ENCODE measurements at places on chromosomes 7 and 10.

- DNase-seq = no peak
Measured at GRCh38 chr7:40945788-40946187, 757.1 kb downstream of the INHBA start.

GRCh38 chr10:17616403-17617030, 657 bp downstream of the HACD1 start:
- peak; percentile 75 for DNase-seq

- DNase-seq = no peak
Measured at GRCh38 chr10:78349165-78349516, 315.5 kb downstream of the RPS24 start.

DNA sequence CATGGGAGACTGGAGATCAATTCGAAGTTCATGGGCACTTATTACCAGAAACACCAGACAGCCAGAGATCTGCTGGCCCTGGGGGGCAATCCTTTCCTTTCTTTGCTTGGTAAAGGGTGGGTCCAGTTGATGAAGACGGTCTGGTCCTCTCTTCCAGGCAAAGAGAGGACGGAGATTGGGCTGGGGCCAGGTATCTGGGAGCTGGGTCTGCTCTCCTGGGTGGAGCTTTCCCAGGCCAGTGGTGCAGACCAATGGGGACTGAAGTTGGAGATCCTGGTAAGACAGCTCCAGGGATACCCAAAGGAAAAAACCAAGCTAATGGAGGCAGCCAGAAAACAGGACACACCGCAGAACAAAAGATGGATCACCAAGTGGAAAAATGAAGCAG, 18.3 kb downstream of the NOD1 start:
- DNase-seq = no peak

DNA sequence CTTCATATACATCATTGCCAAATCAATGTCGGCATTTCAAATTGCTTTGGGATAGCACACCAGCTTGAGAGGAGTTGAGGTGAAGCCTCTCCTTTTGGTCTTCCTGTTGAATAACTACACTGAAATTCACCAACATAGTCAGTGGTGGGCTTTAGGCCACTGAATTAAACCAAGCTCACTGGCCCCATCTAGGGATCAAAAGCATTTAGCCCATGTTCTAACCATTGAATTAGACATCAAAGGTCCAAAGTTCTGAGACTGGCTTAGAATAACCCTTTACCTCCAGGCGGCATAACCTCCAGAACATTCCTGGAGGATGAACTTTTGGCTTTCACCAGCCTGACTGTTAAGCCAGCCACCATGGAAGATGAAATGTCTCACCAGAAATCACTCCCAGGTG, 54.6 kb downstream of the BPGM start:
- DNase-seq = no peak

GRCh38 chr10:68463365-68464093, 8.2 kb downstream of the DNA2 start:
- no peak for DNase-seq

DNA sequence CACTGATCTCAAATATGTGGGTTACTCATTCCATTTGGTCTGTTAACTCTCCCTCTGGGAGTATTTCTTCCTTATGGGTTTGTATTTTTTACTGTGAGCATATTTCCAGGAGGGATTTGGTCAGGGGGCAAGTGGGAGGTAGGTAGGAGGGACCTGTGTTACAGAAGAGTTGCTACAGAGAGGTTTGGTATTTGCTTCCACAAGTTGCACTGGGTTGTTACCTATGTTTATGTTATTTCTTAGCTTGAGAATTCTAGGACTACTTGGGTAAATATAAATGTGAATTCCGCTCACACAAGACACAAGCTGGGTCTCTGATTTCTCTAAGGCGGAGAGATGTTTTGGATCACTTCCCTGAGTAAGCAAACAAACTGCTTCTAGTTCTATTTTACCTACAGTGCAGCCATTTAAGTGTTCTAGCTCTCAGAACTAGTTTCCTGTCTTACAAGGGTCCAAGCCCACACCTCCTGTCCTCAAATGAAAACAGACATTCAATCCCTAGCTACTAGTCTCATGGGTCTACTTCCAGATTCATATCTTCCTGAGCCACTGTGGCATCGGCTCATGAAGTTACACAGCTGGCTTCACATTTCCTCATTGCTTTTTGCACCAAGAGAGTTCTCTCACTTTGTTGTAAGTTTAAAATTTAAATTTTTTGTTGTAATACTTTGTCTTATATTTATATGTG, 75.4 kb upstream of the PPP1R3C start:
- no peak for DNase-seq

- DNase-seq = no peak
Measured at GRCh38 chr10:132237871-132238270, 51.1 kb downstream of the DPYSL4 start.

DNA sequence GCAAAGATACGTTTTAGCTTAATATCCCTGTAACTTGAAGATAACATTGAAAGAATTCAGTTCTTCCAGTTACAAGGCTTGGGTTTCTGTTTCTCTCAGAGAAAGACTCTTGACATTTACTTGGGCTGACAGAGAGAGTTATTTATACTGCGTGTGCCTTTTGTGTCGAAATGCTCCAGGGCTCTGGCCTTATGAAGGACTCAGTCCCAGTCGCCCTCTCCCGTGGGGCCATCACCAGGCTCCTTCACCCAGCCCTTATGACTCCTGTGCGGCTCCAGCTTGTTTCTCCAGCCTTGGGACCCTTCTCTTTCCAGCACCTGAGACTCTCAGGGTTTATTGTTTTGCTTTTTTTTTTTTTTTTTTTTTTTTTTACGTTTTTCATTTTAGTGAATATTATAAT, 242.3 kb upstream of the DKK1 start:
- DNase-seq = no peak

All from left colon (tissue), 2 donors.